ENCODE measurements at places on chromosomes 2 and 18.
A peak's percentile ranks its signal among the peaks of the same experiment; 100 is the strongest.

GRCh38 chr2:28601616-28602015 lies 105.8 kb downstream of the PLB1 start:
- no peak for DNase-seq

DNA sequence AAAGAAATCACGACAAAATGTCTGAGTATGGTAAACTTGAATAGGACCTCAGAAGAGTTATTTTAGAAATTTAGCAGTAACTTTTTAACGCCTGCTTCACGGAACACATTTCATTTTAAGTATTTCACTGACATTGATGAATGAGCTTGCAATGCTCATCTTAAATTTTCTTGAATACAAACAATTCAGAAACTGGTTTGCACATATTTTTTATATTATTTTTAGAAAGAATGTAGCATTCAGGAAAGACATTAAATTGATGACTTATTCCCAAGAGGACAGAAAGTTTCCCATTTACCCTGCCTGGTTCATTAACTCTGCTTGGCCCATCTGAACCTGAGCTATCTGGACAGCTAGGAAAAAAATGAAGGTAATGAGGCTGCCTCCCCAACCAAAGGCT lies 89.3 kb downstream of the MBD2 start:
- no peak for DNase-seq

GRCh38 chr2:46649004-46649403 lies 169.6 kb downstream of the TMEM247 start:
- no peak for DNase-seq

DNA sequence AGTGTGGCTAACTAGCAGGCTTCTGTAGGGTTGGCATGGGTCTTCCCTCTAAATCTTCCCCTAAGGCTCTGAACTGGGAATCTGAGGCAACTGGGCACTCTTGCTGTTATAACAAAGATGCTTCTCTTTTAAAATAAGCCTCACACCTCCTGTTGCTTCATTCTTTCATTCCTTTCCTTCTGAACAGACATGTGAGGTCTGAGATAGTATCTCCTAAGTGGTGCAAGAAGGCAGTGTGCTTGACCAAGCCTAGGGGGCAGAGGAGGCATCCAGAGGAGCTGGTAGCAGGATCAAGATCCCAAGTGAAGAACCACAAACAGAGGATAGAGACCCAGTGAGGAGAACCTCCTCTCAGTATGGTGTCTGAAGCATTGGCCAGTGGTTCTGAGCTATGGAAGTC lies 90.9 kb downstream of the TTC27 start:
- no peak for DNase-seq

GRCh38 chr2:152097801-152098495 lies 896 bp downstream of the CACNB4 start:
- DNase-seq, result no peak

GRCh38 chr2:30287857-30288513 lies 56.7 kb downstream of the LBH start:
- no peak for DNase-seq

- no peak for DNase-seq
Measured at GRCh38 chr2:230916218-230916617, 8.8 kb downstream of the GPR55 start.

DNA sequence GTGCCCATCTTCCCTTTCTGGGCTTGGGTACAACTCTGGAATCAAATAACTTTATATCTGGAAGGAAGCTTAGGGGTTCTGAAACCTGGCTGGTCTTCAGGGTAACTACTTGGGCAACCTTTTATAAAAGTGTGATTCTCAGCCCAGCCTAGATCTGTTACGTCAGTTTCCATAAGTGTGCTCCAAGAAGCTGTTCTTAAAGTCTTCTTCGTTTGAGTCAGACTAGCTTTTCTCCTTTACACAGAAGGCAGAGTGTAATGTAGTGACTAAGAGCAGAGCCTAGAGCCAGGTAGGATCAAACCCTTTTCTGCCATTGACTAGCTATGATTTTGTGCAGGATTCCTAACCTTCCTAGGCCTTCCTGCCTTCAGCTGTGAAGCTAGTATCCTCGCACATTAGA lies 5.8 kb downstream of the ITGA6 start:
- DNase-seq, result no peak

DNA sequence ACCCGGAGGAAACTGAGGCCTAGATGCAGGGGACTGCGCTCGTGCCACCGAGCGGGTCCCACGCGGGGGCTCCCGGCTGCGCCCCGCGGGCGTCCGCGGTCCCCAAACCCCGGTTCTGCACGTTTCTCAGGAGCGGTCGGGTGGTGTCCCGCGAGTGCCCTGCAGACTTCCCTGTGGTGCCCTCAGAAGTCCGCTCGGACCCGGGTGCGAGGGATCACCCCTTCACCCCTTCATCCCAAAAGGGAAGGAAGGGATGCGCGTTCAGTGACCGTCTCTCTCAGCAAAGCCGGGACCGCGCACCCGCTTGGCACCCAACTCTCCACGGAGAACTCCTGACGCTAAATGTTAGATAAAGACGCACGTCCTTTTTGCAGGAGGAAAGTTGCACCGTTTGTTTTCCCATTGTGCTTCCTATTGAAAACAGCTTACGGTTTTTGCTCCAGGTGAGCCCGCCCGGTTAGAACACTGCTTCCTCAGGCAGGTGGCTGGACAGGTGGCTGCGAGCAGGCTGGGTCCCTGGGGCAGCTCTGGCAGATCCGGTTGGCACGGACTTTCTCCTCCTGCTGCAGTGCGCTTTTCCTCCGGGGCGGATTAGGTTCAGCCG lies 779 bp downstream of the DGKD start:
- no peak for DNase-seq

DNA sequence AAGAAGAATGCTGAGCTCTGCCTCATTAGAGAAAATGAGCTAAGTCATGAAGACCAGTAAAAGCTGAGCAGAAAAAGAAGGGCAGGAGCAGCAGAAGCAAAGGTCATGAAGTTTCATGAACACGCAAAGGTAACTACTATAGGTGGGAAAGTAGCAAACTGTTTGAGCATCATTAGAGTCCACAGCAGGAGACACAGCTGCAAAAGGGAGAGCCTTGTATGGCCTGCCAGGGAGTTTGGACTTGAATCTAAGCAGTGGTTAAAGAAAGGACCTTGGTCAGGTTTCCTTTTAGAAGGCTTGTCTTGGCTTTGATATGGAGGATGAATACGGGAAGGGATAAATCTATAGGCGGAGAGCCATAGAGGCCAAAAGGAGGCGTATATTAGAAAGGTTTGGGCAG lies 34.0 kb downstream of the DAPL1 start:
- no peak for DNase-seq

GRCh38 chr2:219177552-219178376 lies at the start of gene RETREG2:
Gene RETREG2 (plus strand): TSS chr2:219178275. CDS start chr2:219178353, 78 bp downstream.
- DNase-seq, result peak; percentile 79

- no peak for DNase-seq
Measured at GRCh38 chr2:28049416-28049815, 158.9 kb downstream of the BABAM2 start.

DNA sequence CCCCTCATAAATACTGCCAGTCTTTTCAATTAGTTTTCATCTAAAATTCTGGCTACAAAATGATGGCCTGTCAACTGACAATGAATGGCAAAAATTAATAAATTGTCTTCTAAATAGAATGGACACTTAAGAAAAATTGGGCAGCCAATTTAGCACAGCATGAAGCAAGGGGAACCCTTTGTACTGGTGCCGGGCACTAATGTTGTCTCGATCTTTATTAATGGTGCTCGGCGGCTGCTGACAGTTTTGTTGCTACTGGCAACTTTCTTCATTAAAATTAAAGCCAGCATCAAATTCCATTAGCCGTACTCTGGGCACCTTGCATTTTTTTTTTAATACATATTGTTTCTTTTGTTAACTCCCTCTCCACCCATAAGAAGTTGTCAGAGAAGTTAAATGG lies 309.3 kb downstream of the GBX2 start:
- DNase-seq, result no peak

DNA sequence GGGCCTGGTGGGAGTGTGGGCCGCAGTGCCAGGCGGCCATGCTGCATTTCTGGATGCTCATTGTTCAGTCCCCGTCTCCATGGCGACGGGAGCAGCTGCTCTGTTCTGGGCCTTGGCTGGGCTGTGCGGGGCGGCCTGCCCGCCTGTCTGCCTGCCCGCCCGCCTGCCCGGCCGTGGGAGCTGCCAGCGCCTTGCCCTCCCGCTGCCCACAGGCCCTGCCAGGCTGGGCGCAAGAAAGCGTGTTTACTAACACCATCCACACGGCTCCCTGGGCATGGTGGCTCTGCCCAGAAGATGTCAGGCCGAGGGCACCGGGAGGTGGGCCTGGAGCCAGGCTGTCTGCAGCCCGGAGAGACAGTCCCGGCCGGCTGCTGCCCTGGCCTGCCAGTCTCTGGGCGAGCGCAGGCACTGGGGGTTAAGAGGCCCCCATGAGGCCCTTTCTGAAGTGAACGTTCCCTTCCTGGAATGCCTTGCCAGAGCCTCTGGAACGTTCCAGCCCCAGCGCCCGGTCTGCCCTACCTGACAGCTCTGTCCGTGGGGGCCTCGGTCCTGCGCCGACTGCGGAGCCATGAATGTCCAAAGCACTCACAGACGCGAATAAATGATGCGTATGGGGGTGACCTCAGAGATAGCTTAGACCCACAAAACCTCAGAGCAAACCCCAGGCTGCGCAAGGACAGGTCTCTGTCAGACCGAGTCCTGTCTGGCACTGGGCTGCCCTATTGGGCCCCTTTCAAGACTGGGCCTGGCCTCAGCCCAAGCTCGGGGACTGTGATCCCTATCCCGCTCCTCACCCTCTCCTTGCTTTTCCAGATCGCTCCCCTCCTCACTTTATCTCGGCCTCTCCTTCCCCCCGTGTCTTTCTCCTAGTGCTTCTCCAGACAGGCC lies 44.3 kb downstream of the MYCN start:
- no peak for DNase-seq

DNA sequence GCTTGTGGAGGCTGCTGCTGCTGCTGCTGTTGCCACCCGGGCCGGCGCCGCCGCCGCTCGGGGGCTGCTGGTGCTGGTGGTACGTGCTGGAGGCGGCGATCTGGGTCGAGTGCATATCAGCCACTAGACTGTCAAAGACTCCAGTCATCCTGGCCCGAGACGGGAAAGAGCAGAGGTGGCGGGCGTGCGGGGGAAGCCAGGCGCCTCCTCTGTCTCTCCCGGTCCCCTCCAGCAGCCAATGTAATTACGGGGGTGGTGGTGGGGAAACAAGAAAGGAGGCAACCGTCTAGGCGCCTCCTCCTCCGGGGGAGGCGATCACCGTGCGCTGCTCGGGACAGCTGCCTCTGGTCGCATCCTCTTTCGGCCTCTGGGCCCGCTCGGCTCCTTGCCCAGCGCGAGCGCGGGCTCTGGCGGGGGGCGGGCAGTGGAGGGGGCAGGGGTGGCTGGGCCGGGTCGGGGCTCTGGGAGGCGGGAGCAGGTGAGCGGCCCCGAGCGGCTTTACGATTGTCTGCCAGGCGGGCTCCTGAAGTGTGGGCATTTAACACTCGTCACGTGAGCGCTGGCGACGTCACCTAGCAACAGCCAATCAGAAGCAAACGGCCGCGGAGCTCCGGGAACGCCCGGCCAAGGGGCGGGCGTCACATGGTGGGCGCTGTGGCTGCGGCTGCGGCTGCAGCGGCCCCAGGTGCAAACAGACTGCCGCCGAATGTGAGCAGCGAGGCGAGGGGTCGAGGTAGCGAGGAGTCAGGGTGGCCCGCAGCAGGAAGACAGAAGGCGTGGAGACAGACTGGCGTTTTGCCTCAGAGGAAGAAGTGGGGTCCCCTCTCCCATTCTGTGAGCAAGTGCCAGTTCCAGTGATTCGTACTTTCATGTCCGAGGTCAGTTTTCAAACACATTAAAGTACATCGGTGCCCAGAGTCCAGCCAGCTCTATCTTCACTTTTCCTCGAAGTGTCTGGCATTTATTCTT lies at the start of gene DLX2:
Gene DLX2, minus strand, starts transcription at position 510 of the 969 bp plus-strand sequence. Its CDS starts 362 bp downstream, at position 148.
- DNase-seq, result peak; percentile 63

DNA sequence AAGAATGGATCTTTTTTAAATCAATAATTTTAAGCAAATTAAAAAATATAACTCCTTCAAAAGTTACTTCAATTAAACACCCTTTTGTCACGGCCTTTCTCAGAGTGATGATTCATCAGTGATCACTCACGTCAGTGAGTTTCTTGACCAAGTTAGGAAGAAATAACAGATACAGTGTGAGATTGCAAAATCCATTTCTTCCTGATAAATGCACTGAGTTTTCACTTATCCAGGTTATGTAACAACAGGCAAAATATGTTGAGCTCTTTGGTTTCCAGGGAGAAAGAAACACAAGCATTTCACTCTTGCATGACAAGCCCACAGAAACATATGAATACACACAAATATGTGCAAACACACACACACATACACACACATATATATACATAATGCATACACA lies 195.9 kb upstream of the CYRIA start:
- no peak for DNase-seq

DNA sequence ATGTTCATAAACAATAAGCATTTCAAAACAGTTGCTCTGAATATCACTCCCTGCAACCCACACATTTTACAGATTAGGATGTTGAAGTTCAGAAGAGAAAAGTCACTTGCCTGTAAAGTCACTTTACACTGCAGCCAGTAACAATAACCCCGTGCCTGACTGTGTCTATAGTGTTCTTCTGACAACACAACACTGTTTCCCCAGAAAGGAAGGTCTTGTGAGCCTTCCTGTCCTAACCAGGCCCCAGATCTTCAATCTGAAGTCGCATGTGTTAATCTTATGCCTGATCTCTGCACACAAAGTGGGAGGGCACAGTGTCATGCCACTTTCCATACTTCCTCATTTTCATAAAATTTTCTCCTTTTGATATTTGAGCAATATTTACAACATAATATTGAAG lies 120.2 kb downstream of the FEZ2 start:
- DNase-seq, result no peak

DNA sequence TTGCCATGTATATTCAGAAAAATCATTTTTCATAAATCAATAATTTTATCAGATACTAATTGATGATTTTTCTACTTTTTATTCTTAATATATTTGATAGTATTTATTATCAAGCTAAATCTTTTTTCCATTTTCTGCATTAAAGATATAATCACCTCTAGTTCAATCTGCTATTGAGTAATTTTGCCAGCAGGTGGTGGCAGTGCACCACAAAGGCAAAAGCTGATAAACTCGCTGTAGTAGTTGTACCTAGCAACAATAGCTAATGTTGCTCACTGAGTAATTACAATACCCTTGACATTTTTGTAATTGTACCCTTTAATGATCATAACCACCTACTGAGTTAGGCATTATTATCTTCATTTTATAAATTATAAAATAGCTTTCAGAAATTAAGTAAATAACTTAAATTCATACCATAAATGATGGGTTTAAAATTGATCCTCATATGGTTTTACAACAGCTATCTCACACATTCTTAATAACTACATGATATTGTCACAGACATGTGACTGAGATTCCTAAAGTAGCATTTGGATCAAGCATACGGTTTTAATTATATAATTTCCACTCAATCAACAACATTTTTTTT lies 52.0 kb upstream of the CALCRL start:
- peak; percentile 14 for DNase-seq

DNA sequence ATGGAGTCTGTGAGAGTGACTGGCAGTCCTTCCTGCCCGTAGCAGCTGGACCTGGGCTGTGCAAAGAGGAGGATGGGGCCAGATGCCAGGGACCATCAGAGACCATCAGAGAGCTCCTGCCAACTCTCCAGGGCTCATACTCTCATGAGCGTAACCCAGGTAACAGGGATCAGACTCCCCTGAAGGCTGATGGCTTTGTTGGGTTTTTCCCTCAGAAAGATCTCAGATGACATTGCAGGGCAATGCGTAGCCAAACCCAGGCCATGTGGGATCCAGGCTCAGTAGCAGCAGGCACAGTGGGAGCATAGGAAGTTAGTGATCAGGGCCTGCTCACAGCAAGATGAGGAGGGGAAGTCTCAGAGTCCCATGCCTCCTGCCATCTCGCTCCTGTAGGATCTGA lies 218.0 kb downstream of the LOXHD1 start:
- no peak for DNase-seq

- no peak for DNase-seq
Measured at GRCh38 chr18:49212819-49213218, 247.6 kb downstream of the DYM start.

- DNase-seq, result no peak
Measured at GRCh38 chr2:28327956-28328922, 64.4 kb upstream of the FOSL2 start.

All from T-helper 2 cell treated with Interferon-gamma antibody and Interleukin-4, amounts not matched to agents 5 μg/mL and 100 μg/mL, for 36 hours (primary cell).